ENCODE measurements at places on chromosomes 2 and 18.

GRCh38 chr2:239466755-239467271 lies 66.0 kb upstream of the HDAC4 start:
- no peak for DNase-seq

DNA sequence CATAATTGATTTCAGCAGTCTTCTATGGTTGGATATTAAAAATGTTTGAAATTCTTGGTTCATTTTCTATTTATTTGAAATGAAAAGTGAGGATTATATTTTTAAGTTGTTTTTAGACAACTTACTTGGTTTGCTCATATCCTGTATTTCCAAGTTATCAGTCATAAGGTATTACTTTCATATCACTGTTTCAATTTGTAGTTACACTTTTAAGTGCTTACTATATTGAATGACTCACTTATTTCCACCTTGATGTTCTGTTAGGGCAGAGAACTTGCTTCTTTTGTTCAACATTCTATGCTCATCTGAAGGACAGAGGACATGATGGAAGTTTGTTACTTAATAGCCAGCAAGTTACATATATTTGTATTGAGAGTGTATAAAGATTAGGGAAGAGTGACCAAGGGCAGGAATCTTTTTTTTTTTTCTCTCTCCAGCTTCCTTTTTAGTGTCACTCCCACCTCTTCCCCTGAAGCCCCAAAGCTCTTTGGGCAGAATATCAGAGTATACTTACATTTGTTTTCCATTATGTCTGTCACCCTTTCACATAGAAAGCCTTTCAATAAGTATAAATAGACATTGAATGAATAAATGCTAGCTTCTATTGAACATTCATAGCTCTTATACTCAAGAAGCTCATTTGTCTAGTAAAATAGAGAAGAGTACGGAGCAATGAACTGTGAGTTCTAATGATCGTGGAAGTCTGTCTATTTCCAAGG lies 28.1 kb downstream of the PIK3C3 start:
- no peak for DNase-seq

DNA sequence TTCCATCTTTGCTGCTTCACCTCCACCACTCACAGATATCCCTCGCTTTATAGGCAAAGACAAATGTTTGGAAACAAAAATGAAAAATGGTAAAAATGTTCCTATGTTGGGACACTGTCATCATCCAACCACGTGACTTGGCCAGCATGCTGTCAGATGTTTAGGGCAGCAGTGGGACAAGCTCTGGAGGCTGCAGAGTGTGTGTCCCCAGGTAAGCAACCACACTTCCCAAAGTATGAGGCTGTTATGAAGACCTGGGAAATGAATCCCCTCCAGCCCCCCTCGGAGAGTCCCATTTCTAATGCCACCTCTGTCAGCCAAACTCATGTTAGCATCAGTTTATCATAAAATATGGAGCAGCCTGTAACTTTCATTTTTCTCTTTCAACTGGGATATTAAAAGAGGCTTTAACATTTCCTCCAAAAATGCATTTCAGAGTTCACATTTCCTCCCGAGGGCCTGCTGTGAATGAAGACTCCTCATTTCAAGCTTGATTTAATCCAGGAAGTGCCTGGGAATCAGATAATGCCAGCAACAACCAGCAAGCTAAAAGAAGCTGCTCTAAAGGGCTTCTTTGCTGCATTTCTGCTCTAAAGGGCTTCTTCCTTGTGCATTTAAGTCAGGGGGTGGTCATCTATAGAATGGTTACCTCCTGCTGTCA lies 66.2 kb downstream of the APOB start:
- DNase-seq = no peak

GRCh38 chr18:3889803-3890202 lies 439.8 kb downstream of the TGIF1 start:
- no peak for DNase-seq

DNA sequence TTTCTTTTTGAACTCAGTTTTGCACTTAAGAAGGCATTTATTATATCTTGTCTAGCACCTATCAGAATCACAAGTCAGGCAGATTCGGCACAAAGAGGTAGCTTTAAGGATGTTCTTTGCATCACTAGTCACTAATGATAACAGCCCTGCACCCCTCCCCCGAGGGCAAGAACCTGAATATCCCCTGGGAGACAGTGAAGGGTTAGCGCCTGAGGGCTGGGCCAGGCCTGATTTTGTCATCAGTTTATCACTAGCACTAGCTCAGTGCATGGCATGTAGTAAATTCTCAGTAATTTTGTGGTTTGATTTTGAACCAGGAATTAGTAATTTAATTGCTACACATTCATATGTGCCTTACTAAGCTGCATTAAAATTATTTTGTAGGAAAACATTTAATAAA lies 23.9 kb upstream of the HS6ST1 start:
- no peak for DNase-seq
